Psoas muscle (tissue), 8 donors: ENCODE measurements at places on chromosomes 6 and 20.

GRCh38 chr20:49657118-49657901, 56.4 kb downstream of the B4GALT5 start:
- H3K27me3 ChIP-seq = no peaks in the 10 kb centered on the region
- peaks cover 8% of the 10 kb centered on the region for H3K36me3 ChIP-seq
- DNase-seq = no peak
- peak overlapping the region; percentile 78 for H3K27ac ChIP-seq
- peaks cover 72% of the 10 kb centered on the region for H3K4me1 ChIP-seq

DNA sequence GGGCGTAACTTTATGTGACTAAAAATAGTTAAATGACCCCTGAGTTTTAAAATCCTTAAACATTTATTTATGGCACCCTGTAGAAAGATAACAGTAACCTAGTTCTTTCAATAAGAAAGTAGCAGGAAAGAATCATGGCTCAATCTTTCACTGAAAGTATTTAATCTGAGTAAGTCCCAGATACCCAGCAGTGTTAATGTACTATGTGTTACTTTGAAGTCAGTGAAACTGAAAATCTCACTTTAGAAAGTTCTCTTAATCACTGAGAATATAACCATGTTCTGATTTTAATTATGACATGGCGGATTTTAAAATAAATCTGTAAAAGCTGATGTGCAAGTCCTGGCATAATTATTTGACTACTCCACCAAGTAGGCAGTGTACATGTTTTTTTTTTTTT, 8.1 kb upstream of the HEY2 start:
- peak overlapping the region; percentile 98 for H3K27ac ChIP-seq
- no peak for DNase-seq
- H3K4me3 ChIP-seq = no peak overlapping the region
- no peaks in the 10 kb centered on the region for H3K27me3 ChIP-seq

DNA sequence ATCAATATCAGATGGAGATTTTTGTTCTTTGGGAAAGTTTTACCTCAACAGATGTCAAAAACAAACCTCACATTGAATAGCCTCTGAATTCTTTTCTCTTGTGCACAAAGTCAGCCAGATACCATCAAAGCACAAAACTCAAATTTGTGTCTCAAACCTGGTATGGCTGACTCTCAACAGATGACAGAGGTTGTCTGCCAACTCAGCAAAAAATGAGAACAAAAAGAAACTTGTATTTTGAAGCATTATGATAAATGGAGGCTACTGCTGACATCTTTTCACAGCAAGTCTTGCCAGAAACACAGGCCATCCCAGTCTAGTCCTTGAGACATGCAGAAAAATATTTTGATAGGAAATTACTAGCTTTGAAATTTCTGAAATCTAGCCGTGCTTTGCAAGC, 79.8 kb downstream of the KIF16B start:
- no peak overlapping the region for H3K4me3 ChIP-seq
- peaks cover 2% of the 10 kb centered on the region for H3K36me3 ChIP-seq
- H3K27me3 ChIP-seq = no peaks in the 10 kb centered on the region
- H3K27ac ChIP-seq = no peak overlapping the region
- DNase-seq = no peak

- peaks cover 5% of the 10 kb centered on the region for H3K4me1 ChIP-seq
- no peaks in the 10 kb centered on the region for H3K36me3 ChIP-seq
- H3K4me3 ChIP-seq = peak overlapping the region; percentile 41
- no peaks in the 10 kb centered on the region for H3K27me3 ChIP-seq
- H3K27ac ChIP-seq = peak overlapping the region; percentile 56
Observed at GRCh38 chr6:21033575-21034026, 499.3 kb downstream of the CDKAL1 start.

GRCh38 chr20:45867819-45868176, 10.4 kb downstream of the ZSWIM3 start:
- H3K4me3 ChIP-seq = no peak overlapping the region
- H3K27me3 ChIP-seq = no peaks in the 10 kb centered on the region
- H3K4me1 ChIP-seq = no peaks in the 10 kb centered on the region
- H3K36me3 ChIP-seq = no peaks in the 10 kb centered on the region
- no peak overlapping the region for H3K27ac ChIP-seq
- no peak for DNase-seq

- no peaks in the 10 kb centered on the region for H3K36me3 ChIP-seq
- no peak overlapping the region for H3K4me3 ChIP-seq
Observed at GRCh38 chr6:151089978-151090377, 149.8 kb upstream of the AKAP12 start.

- no peak overlapping the region for H3K27ac ChIP-seq
- H3K27me3 ChIP-seq = no peaks in the 10 kb centered on the region
- H3K36me3 ChIP-seq = no peaks in the 10 kb centered on the region
- H3K4me3 ChIP-seq = no peak overlapping the region
Observed at GRCh38 chr6:167665698-167666330, 160.9 kb upstream of the AFDN start.

- H3K4me1 ChIP-seq = no peaks in the 10 kb centered on the region
- no peaks in the 10 kb centered on the region for H3K27me3 ChIP-seq
- no peaks in the 10 kb centered on the region for H3K36me3 ChIP-seq
- no peak overlapping the region for H3K4me3 ChIP-seq
Observed at GRCh38 chr6:69631552-69632346, 165.1 kb downstream of the LMBRD1 start.

GRCh38 chr6:87909849-87910248, 137.8 kb upstream of the SPACA1 start:
- H3K4me1 ChIP-seq = no peaks in the 10 kb centered on the region
- H3K27me3 ChIP-seq = no peaks in the 10 kb centered on the region
- H3K4me3 ChIP-seq = no peak overlapping the region
- H3K36me3 ChIP-seq = no peaks in the 10 kb centered on the region
- H3K27ac ChIP-seq = no peak overlapping the region

DNA sequence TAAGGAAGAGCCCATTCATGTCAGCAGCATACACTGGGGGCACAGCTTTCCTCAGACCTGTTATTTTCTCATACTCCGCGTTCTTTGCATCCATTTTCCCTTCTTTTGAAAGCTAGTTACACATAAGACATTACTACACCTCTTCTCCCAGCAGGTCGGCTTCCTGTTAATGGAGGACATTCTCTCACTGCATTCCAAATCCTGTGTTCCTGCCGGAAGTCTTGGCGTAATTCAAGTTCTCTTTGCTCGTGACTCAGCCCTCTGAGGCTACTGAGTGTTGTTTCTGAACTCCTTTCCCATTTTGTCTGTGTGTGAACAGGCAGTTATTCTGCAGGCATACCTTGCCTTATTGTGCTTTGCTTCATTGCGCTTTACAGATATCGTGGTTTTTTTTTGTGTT, 97.5 kb upstream of the ZBTB24 start:
- H3K4me3 ChIP-seq = no peak overlapping the region
- no peak overlapping the region for H3K27ac ChIP-seq
- no peaks in the 10 kb centered on the region for H3K27me3 ChIP-seq
- H3K4me1 ChIP-seq = no peaks in the 10 kb centered on the region
- no peak for DNase-seq

DNA sequence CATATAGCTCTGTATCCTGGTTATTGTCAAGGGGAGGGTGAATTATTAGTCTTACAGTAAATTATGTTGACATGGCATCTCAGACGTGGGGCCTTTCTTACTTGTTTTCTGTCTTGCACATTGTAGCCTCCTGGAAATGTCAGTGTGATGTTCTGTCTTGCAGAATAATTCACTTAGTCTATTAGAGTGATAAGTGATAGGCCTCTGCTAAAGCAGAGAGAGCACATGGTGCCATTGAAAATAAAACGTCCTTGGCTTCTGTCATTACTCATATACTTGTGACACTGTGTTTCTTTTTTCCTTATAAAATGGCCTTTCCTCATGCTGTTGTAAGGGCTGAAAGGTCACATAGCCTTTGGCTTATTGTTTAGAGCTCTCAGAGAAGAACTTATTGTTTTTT, 531.0 kb downstream of the EPM2A start:
- H3K36me3 ChIP-seq = no peaks in the 10 kb centered on the region
- H3K4me1 ChIP-seq = no peaks in the 10 kb centered on the region
- no peak for DNase-seq

- H3K4me1 ChIP-seq = peaks cover 4% of the 10 kb centered on the region
- no peak overlapping the region for H3K4me3 ChIP-seq
- H3K27me3 ChIP-seq = no peaks in the 10 kb centered on the region
- no peak for DNase-seq
- no peaks in the 10 kb centered on the region for H3K36me3 ChIP-seq
- H3K27ac ChIP-seq = no peak overlapping the region
Observed at GRCh38 chr6:110800839-110801196, 14.5 kb downstream of the CDK19 start.

DNA sequence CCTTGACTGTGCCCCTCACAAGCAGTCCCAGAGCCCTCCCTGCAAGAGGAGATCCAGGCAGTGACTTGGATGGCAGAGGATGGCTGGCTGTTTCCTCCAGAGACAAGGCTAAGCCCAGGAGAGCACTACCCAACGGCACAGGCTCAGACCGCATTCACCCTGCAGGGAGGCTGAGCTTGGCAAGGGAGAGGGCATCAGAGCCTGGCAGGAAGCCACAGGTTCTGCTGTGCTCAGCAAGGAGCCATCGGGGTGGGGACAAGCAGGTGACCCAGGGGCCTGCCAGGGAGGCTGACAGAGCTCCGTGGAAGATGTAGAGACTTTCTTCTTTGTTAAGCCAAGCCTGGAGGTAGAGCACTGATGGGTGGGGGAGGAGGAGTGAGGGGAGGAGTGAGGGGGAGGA, 159.2 kb upstream of the CST7 start:
- no peak for DNase-seq
- H3K4me1 ChIP-seq = no peaks in the 10 kb centered on the region
- no peaks in the 10 kb centered on the region for H3K27me3 ChIP-seq
- H3K27ac ChIP-seq = no peak overlapping the region

GRCh38 chr20:62710886-62711702, 2.5 kb downstream of the NTSR1 start:
- no peak overlapping the region for H3K27ac ChIP-seq
- no peaks in the 10 kb centered on the region for H3K4me1 ChIP-seq
- H3K36me3 ChIP-seq = no peaks in the 10 kb centered on the region
- no peak for DNase-seq
- no peak overlapping the region for H3K4me3 ChIP-seq
